ENCODE measurements at places on chromosomes 4 and X. TPM values are rescaled to one million over a fixed set of nuclear protein-coding genes. Genes with fewer than 3 reads are reported as not detected.

Gene STAP1
- polyA plus RNA-seq: not detected

- no peak for DNase-seq
These were observed 43.8 kb downstream of the PALLD start for GRCh38 chr4:168540503-168541265.

Gene PDZD4
- polyA plus RNA-seq: 128 TPM

- no peak for DNase-seq
These were observed 14.2 kb downstream of the FTHL17 start for GRCh38 chrX:31057691-31058090.

DNA sequence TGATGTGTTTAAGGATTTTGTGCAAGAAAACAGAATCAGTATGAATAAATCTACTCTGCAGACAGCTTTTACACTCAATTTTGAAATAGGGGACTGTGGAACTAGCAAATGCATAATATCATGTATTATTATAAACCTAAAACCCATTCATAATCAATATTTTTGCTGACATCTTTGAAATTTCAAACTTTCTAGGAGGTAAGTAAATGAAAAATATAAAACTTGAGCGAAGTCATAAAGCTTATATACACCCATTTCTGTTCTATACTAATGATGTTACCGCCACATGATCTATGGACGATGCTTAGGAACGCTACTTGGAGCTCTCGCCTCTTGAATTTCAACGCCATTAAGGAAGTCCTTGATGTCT lies 38.1 kb downstream of the ADGRA3 start:
- no peak for DNase-seq

DNA sequence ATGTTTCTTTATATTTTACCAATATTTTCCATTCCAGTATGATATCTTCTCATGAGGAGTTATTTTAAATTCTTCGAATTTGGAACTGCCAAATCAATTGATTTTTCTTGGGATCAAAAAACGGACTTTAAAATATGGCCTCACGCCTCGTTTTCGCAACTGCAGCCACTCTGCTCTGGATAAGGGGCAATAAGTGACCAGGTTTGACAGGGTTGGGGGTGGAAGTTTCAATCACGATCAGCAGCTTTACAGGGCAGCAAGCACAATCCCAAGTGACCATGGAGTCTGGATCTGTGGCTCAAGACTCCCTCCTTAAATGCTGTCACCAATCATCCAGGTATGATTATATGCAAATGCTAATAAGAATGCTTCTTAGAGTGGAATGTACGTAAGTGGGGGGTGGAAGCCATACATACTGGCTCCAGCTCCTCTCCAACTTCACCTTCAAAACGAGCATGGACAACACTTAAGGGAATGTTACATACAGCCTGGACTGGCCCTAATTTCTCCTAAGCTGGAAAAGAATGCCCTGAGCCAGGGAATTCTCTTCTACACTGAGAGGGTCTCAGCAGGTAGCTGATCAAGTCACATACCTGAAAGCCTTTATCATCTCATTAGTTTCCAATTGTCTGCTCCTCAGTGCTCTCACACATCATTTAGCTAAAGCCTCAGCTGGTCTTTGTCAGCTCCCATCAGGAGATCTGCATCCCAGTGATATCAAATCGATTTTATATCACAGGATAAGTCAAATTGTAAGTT lies 176.9 kb upstream of the DCAF8L1 start:
- DNase-seq: no peak

GRCh38 chrX:66164931-66165330 lies 884 bp downstream of the HEPH start:
- DNase-seq: no peak

DNA sequence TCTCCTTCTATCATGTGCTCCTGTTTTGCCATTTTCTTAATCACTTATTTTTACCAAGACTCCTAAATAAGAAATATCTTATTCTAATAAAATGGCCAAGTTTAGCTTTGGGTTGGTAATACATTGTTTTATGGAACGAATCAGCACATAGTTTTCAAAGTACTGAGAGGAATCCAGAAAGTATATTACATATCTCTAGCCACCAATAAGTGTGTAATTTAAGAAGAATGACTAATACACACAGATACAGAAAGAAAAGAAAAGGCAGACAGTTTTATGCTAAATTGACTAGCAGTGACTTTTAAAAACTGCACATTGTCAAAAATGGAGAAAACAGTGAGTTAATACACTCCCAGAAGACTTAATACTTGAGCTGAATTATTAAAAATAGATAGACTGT lies 167.0 kb upstream of the IL15 start:
- no peak for DNase-seq

Gene STS
- polyA plus RNA-seq: 5.4 TPM

Gene FAM156B
- polyA plus RNA-seq: 7.7 TPM

DNA sequence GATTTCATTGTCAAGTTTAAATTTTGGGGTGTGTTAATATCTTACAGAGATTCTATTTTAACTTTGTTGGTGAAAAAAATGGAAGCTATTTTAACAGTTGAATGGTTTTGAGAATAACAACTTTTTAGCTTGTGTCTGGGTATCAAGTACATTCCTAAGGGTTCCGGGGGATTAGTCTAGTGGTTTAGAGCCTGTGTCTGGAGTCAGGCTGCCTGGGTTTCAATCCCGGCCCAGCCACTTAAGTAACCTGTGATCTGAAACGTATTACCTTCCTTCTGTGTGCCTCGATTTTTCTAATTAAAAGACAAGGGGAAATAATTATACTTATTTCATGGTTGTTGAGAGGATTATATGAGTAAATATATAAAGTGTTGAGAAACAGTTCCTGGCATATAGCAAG lies 288.6 kb upstream of the NR3C2 start:
- DNase-seq: no peak

Gene LRIT3
- not detected for polyA plus RNA-seq

Gene DDIT4L
- 1.5 TPM for polyA plus RNA-seq

Gene SCML2
- 3.9 TPM for polyA plus RNA-seq

- no peak for DNase-seq
These were observed 24.1 kb downstream of the SH3KBP1 start for GRCh38 chrX:19863212-19863856.

DNA sequence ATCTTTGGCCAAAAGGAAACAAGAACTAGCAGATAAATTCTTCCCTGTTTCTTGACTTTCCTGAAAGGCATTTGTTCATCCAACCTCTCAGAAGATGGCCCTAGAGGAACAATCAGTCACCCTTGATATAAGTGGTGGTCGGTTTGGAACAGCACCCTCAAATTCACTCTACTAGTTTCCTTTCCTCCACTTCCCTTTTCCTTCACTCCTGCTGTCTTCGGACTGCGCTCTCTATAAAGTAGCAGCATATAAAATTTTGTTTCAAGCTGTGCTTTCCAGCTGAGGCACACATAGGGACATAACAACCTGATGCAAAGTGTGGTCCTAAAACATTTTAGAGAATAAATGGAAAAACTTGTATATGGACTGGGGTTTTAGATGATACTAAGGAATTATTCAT lies 29.0 kb upstream of the MOB1B start:
- DNase-seq: no peak

DNA sequence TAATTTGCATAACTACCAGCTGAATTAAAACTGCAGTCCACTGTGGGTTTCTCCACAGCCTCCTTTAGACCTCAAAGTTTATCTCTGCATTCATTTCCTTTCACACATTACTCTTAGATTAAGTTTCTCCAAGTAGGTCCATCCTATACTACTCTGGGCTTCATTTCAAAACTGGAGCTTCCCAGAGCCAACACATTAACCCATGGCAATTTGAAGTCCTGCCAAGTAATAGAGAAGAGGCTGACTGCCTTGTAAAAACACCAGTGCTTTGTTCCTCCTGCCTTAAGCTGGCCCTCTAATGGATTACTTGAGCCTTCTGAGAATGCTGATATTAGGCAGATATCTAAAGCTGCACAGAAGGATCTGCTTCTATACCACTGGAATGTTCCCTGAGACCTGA lies 997.2 kb upstream of the SLIT2 start:
- no peak for DNase-seq

Gene CEP44
- 3.4 TPM for polyA plus RNA-seq

Gene CENPVL2
- polyA plus RNA-seq: not detected

Gene CXCL1
- polyA plus RNA-seq: 1.4 TPM

- no peak for DNase-seq
These were observed 139.1 kb upstream of the PLAC1 start for GRCh38 chrX:134797390-134797700.

Gene MECP2
- polyA plus RNA-seq: 40.8 TPM

GRCh38 chr4:122917731-122918130 lies 4.7 kb downstream of the NUDT6 start:
- no peak for DNase-seq

DNA sequence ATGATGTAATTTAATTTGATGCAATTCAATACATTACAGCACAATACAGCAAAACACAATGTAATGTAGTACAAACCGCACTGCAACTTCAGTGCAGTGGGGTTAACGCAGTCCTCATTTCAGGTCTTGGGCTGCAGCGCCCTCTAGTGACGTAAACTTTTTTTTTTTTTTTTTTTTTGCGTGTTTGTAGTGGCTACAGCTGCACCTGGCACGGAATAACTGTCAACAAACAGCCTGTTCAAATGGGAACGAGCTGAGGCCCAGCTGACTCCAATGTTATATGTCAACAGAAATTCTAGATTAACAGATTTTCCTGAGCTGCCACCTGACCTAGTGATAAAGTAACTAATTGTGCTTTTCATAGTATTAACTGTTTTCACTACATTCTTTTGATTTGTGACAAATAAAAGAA lies 33.5 kb upstream of the RASSF6 start:
- DNase-seq: peak; percentile 84

- DNase-seq: no peak
These were observed 212.0 kb downstream of the COMMD8 start for GRCh38 chr4:47251348-47252135.

DNA sequence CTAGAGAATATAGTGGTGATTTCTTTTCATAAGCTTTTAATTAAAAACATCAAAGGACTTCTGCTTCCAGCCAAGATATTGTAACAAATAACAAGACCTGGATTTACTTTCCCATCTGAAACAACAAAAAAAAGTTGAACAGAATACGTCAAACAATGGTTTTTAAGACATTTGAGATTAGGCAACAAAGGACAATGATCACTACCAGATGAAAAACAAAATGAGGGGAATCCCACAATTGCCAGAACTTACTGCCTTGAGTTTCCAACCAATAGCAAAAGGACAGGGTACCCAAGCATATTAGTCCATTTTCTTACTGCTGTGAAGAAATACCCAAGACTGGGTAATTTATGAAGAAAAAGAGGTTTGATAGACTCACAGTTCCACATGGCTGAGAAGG lies 341.4 kb upstream of the INTU start:
- no peak for DNase-seq

Gene TLL1
- polyA plus RNA-seq: 0.29 TPM

Gene MAGIX
- polyA plus RNA-seq: 9.1 TPM

- DNase-seq: peak; percentile 19
These were observed 358.4 kb upstream of the CXorf51B start for GRCh38 chrX:146451136-146451535.

GRCh38 chrX:103585411-103586313 lies at the start of gene TCEAL4:
Gene TCEAL4, plus strand, starts transcription at chrX:103585515. Its CDS starts 1,161 bp downstream, at chrX:103586676.
- DNase-seq: peak; percentile 84

Gene TRMT2B
- polyA plus RNA-seq: 8.8 TPM

DNA sequence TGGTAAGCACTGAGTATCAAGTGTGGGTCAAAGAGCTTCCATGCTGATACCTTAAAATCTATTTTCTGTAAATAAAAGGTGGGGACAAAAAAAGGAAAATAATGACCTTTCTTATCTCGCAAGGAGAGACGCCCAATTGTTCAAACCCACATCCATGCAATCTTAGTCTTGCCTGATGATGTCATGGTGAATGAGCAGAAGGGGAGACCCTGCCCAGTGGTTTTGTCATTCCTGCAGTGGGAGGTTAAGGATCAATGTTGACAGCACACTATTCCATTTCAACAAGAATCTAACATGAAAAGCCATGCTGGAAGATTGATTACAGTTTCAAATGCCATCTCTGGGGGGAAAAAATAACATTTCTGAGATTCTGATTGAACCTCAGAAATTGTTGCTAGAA lies 40.7 kb upstream of the PUDP start:
- peak; percentile 9 for DNase-seq

DNA sequence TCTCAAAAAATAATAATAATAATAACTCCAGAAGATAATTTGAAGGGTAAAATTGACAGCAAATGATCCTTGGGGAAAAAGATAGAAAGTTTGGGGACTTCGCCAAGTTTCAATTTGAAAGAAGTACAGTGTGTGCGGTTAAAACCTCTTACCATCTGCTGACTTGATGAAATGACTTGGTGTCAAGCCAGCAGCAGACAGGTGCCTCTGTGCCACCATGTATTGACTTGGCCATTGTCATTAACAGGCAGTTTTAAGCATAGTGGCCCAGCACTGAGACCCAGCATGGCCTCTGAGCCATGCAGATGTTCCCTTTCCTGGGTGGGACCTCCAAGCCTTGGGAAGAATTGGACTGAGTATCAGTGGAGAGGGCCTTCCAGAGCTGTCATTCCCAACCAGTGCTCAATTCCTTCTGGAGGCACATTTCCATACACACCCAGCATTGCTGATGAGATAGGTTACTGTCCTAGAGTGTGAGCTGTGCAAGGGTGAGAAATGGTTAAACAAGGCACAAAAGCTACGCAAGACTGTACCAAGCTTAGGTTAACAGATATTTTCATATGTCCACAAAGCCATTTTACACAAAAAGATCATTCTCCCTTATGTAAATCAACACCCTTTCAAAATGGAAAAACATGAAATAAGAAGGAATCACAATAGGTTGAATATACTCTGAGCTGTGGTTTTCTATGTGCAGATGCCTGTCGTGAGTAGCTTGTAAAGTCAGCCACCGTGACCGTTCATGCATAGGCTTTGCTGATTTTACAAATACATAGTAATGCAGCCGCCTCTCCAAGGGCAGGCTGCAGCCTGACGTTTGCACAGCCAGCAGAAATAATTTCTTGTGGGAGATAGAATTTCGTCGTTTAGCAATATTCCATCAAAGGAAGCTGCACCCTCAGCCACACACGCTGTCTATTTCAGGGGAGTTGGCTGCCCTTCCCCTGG lies 59.4 kb upstream of the FBXW7 start:
- DNase-seq: peak; percentile 59

Gene FAM9B
- not detected for polyA plus RNA-seq

DNA sequence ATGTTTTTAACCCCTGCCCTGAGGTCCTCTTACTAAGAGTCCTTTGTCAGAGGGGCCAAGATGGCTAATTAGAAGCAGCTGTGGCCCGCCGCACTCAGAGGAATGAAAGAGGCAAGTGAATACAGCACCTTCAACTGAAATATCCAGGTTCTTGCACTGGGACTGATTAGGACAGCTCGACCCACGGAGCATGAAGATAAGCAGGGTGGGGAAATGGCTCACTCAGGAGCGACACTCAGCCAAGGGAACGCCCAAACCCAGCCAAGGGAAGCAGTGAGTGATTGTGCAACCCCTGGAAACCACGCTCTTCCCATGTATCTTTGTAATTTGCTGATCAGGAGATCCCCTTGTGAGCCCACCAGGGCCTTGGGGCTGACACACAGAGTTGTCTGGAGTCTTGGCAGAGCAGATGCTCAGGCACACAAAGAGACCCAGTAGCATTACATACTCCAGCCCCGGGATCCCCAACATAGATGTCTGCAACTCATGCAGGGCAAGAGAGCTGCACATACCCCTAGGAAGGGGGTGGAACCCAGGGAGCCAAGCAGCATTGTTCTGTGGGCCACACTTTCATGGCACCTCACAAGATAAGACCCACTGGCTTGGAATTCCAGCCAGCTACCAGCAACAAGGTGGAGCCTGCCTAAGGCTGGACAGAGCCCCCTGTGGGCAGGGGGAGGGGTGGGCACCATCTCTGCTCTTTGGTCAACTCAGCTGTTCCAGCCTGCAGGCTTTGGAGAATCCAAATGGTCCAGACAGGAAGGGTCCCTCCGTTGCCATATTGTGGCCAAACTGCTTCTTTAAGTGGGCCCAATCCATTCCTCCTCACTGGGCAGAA lies 23.3 kb downstream of the F8A3 start:
- DNase-seq: no peak

All from brain (organoid and tissue), 16 donors.